Stimulated activated CD4-positive, alpha-beta T cell treated with anti-CD3 and anti-CD28 coated beads, TNF-alpha, amount 100 ng/mL, for 1 hour (primary cell): ENCODE measurements at places on chromosomes 1 and 21.

- DNase-seq, result no peak
Observed at GRCh38 chr1:244952280-244952933, 88.1 kb upstream of the HNRNPU start.

DNA sequence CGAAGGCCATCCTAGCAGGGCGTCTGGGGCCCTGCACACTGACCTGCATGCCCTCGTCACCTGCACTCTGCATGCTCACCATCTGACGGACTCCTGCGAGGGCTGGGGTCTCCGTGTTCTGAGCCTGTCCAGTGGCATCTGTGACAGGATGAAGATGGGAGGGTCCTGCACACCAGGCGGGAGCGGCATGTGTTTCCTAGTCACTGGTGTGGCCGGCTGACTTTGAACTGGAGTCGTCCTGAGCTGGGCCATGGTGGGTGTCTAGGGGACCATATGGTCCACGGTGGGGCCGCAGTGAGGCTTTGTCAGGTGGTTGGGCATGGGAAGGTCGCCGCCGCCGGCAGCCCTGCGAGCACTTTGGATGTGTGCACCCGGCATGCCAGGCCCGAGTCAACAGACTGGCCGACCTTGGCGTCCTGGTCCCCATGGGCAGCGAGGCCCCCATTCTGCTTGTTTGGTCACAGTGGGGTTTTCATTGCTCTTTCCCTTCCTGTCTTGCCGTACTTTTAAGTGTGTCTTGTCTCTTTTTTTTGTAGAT, 16.7 kb upstream of the DIP2A start:
- no peak for DNase-seq

DNA sequence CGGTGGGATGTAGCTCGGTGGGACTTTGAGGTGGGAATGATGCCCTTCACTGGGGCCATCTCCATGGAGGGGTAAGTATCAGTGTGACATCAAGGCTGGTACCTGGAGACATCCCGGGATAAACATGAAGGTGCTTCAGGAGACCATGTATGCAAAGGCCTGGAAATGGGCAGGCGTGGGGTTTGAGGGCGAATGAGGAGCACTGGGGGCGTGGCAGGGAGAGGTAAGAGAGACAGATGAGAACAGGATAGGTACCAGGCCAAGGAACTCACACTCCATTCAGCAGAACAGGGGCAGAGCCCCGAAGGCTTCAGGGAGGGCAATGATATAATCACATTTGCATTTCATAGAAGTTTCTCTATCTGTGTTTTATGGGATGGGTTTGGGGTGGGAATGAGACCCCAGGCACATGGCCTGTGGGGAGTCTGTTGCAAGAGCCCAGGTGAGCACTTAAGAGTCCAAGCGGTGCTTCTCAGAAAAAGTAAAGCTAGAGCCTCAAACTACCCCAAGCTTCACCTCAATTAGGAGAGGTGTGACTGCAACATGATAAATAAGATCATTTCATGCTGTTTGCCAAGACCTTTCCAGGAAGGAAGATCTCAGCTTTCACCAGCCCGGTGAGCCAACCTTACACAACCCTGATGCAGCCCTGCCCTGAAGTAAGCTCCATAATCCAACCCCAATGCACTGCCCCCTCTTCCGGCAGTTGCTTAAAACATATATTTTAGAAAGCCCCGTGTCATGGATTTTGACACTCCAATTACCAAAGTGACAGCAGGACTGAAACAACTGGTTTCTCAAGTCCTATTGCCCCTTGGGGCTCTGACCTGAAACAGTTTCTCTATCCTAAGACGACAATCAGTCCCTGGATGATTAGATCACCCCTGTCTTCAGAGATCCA, 7.4 kb downstream of the S100A9 start:
- DNase-seq, result no peak

- no peak for DNase-seq
Observed at GRCh38 chr1:78683079-78683478, 33.4 kb downstream of the IFI44 start.

DNA sequence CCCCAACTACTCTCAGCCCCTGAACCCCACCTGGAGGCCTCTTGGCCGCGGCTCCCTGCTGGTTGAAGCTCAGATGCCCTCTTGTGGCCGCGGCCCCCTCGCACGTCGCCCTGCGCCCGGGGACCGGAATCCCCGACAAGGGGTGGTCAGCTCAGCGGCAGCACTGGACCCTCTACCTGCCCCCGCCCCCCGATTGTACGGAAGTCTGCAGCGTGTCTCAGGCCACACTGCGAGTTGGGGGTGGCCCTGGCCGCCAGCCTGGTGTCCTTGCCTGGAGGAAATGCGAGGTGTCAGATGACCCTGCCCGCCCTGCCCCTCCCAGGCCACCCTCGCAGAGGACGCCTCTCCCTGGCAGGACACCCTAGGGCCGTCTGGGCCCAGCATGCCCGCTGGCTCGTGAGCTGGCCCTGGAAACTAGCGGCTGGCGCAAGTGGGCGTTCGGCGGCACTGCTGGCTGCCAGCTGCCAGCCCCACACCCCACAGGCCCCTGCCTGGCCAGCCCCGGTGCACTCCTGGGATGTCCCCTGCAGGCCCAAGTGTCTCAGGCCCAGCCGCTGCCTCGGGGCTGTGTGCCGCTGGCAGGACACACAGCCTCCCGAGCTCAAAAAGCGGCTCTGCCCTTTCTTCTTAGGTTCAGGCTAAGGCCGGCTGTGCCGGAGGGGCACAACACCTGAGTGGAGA, 60.8 kb downstream of the EDN2 start:
- no peak for DNase-seq

GRCh38 chr1:3803905-3804626, 7.8 kb upstream of the LRRC47 start:
- DNase-seq, result no peak

DNA sequence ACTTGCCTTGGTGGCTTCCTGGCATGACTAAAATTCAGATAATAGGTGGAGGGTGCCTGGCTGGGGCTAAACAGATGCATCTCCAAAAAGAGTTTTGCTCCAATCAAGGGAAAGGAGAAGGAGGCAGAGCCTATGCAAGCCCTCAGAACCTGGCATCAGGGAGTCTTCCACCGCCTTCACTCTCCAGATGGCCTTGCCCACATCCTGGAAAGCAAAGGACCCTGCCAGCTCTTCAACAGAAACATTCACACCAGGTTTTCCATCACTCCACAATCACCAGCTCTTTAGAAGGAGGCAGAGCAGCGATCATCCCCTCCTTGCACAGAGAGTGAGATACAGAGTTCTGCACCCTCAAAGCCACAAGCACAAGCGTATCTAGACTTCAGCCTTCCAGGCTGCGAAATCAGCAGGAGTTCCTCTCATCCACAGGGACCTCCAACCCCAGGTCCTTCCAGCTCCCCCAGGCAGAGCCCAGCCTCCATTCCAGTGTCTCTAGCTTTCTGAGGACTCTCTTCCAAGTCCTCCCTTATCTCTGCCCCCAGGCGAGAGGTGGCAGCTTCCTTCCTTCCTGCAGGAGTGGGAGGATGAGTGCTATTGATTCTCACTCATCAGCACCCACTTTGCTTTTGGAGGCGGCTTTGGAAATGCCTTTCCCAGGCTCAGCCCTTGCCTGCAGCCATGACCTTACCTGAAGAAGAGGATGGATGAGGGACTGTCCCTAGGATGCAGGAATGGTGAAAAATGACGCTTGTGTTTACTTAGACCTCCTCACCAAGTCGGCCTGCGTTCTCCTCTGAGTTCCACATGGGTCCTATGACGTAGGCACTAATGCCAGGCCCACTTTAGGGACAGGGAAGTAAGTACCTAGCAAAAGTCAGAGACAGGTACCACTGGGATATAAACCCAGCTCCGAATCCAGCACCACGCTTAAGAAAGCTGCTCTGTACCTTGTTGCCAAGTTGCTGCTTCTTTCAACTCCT, 75.4 kb downstream of the RIPK4 start:
- DNase-seq, result no peak

- DNase-seq, result peak; percentile 9
Observed at GRCh38 chr21:34129039-34129891, 55.9 kb downstream of the MRPS6 start.

- no peak for DNase-seq
Observed at GRCh38 chr1:53459321-53460175, at the start of gene DMRTB1. Gene DMRTB1, plus strand, starts transcription at chr1:53459399. Its CDS starts 55 bp downstream, at chr1:53459454.

GRCh38 chr1:236938760-236939159, 65.5 kb downstream of the MT1HL1 start:
- no peak for DNase-seq

GRCh38 chr1:99662539-99663080, 16.7 kb downstream of the PALMD start:
- no peak for DNase-seq

GRCh38 chr1:170537798-170538503, 6.0 kb downstream of the GORAB start:
- DNase-seq, result no peak

DNA sequence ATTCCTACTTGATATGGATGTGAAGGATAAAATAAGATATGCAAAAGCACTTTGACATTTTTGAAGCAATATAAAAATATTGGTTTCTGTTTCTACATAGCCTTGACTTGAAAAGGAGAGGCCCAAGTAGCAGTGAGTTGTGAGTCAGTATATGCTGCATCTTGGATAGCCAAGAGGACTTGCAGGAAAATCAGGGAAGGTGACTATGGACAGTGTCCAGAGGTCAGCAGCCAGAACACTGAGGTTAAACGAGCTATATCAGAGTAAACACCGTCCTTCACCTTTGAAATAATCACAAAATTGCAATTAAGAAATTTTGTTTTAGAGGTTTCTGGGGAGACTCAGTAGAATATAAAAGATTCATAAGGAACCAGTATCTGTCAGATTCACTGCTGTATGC, 6.6 kb upstream of the AMPD1 start:
- DNase-seq, result no peak

DNA sequence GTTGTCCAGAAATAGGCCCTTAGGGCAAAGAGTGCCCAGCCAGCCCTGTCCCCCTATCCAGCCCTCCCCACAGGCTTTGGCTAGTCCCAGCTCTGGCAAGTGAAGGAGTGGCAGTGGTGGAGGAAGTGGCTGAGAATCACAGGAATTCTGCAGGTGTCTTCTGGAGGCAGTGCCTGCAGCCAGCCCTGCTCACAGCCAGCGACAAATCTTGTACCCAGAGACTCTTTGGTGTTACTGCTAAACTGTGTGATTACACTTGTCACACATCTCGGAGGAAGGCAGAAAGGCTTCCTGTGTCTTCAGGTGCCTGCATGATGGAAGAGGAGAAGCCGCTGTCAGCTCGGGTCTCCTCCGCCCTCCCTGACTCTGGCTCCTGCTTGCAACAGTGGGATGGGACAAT, 71.6 kb upstream of the GRIK3 start:
- no peak for DNase-seq

DNA sequence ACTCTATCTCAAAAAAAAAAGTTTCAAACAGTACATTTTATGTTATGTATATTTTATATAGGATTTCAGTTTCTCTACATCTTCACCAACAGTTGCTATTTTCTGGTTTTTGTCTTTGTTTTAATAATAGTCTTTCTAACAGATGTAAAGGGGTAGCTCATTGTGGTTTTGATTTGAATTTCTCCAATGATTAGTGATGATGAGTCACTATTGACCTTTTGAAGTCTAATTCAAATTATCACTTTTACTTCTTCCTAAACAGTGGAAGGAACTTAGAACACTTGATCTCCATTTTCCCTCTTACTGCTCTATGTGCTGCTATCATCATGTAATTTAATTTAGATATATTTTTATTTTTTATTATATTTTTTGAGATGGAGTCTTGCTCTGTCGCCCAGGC, 31.7 kb upstream of the SHCBP1L start:
- no peak for DNase-seq

DNA sequence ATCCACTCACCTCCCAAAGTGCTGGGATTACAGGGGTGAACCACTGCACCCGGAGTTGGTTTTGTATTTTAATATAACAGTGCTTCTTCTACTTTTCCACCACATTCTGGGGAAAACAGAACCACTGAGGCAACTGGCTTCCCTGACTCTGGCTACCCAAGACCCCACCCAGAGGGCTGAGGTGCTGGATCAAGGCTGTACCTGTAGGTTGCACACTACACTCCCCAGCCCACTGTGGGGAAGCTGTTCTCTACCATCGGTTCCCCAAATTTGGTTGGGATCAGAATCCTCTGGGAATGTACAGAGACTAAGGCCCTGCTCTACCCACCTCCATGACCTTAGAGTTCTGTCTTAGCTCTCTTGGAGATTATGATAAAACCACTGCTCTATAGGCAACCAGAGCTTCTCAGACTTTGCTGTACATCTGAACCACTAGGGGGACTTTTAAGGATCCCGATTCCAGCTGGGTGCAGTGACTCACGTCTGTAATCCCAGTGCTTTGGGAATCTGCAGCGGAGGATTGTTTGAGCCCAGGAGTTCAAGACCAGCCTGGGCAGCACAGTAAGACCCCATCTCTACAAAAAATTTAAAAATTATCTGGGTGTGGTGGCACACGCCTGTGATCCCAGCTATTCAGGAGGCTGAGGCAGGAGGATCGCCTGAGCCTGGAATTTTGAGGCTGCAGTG, 51.6 kb downstream of the GNG4 start:
- no peak for DNase-seq

GRCh38 chr21:38760017-38760761, 45.5 kb upstream of the ETS2 start:
- no peak for DNase-seq

DNA sequence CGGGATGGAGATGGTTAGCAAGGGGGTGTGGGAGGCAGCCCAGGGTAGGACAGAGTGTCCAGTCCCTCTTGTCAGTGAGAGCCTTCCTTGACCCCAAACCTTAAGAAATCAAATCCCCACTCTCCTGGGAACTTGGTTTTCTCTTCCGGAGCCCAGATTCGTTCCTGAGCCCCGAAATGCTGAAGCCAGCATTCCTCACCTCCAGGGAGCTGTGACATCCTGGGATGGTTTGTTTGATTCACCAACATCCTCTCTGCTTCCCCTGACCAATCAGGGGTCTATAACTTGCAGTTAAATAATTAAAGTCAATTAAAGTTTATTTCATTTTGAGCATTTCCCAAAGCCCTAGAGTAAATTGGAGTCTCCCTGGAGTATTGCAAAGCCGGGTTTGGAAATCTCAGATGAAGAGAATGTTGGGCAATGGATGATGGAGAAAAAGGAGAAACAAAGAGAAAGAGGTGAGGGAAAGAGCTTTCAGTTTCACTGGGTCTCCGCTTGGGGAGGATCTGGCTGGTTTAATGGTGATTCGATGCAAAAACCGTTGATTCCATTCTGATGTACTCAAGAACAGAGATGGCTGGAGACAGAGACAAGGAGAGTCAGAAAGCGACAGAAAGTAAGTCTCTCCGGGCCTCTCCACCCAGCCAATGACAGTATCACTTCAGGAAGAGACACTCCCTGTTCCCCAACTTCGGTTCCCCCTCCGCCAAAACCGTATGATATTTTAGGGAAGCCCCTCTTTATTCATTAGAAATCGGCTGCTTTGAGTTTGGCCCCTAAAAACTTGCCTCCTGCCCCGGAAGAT, 12.8 kb upstream of the ALX3 start:
- no peak for DNase-seq
